ENCODE measurements at places on chromosomes 5 and 9.

- no peak for DNase-seq
These were observed 25.3 kb downstream of the EFCAB9 start for GRCh38 chr5:172219296-172219695.

- DNase-seq, result no peak
These were observed 8.3 kb upstream of the CHD1 start for GRCh38 chr5:98936948-98937715.

- no peak for DNase-seq
These were observed 188.7 kb upstream of the POU5F2 start for GRCh38 chr5:93930098-93930497.

GRCh38 chr5:108432024-108432423, 50.1 kb upstream of the FBXL17 start:
- no peak for DNase-seq

DNA sequence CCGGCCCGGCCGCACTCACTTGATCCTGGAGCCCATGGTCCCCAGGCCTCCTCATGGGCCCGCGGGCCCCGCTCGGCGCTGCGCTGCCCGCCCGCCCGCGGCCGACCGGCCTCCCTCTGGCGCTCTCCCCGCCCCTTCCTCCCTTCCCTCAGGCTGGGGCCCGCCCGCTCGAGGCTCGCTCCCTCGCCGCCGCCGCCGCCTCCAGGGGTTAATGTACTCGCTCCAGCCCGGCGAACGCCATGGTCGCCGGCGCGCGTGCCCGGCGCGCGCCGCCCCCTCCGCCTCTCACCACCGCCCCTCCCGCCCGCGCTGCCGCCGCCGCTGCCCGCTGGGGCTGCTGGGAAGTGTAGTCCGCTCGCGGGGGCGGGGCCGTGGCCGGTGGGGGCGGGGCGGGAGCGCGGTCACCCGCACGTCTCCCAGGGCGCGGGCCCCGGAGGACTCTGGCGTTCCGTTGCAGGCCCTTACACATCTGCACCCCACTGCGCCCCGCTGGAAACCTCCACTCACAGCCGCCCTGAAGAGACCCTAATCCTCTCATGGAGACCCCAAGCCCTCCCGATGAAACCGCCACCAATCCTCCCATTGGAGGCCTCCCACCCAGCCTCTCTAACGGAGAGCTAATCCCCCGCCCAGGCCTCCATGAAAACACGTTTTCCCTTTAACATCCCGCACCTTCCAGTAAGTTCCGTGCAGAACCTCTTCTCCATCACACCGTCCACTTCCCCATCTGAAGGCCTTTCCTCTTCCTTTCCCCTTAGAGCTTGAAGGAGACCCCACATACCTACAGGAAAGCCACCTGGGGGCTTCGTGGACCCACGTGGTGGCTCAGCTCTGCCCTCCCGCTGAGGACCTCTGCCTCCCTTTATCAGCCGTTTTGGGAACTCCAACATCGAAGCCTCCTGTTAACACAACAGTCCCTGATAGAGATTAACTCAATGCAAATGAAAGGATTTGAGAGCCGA, at the start of gene DENND1A:
Gene DENND1A (minus strand): TSS at position 257 of the 962 bp plus-strand sequence. CDS start 221 bp downstream, at position 36.
- peak; percentile 91 for DNase-seq

DNA sequence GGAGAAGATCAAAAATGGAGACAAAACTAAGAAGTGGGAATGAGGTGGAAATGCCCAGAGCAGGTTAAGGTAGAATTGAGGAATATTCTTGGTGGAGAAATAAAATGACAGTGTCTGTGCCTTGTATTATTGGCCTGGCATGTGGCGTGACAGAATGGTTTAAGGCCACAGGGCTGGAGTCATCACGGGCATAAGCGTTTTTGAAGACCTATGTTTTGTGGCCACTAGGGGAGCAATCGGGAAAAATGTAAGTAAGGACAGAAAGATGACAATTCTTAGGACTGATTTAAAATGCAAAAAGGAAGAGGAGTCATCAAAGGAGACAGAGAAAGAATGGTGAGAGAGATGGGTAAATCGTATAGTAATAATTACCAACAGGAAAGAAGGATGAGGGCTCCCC, 72.2 kb upstream of the EPB41L4A start:
- no peak for DNase-seq

DNA sequence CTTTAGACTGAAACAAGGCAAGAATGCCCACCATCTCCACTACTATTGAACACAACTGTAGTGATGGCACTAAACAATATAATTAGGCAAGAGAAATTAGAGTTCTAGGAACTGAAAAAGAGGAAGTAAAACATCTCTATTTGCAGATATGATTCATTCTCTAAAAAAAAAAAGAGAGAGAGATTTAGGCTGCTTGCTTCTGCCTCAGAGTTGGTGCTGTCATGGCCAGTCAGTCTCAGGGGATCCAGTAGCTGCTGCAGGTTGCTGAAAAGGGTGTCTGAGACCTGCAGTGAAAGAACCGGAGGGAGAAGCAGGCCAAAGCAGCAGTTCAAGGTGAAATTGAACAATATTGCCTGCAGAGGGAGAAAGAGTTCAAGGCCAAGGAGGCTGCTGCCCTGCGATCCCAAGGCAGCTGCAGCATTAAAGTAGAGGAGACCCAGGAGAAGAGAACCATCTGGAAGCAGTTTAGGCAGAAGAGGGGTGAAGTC, 72.5 kb downstream of the AP3B1 start:
- no peak for DNase-seq

GRCh38 chr5:3311433-3311832, 284.2 kb upstream of the IRX1 start:
- no peak for DNase-seq

DNA sequence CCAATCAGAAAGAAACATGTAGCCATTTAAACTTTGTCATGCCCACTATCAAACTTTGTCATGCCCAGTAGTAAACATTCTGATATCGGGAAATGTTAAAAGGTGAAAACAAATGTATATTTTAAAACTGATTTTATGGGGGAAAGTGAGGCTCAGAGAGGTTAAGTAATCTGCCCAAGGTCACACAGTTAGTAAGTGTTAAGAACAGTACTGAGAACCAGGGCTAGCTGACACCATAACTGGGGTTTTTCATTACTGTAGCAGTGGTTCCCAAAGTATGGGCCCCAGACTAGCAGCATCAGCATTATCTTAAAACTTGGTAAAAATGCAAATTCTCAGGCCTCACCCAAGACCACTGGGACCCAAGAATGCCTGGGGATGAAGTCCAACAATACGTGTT, 9.9 kb upstream of the FRRS1L start:
- no peak for DNase-seq

GRCh38 chr9:114207034-114207810, 51.9 kb downstream of the COL27A1 start:
- peak; percentile 76 for DNase-seq

Data from ureter (tissue), 1 donor.